ENCODE measurements at places on chromosomes 5 and 9.

GRCh38 chr9:37025071-37025822 is 8.8 kb downstream of the PAX5 start:
- no peak for DNase-seq

GRCh38 chr5:109374625-109375024 is 35.1 kb downstream of the PJA2 start:
- no peak for DNase-seq

DNA sequence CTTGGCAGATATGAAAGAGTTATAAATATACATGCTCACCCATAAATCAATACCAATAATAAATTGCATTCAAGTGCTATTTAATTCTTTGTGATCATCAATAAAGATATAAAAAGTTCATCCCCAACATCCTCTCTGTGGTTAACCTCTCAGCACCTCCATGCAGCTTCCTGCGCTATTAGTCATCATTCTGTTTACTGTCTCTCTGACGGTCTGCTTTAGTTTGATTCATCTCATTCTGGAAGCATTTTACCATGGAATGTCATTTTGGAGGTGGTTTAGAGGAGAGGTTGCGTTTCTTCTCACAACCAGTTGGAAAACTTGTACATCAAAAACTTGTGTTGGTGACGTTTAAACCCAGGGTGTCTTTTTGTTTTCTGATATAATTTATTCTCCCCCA is 486.6 kb downstream of the BRINP1 start:
- DNase-seq: no peak

DNA sequence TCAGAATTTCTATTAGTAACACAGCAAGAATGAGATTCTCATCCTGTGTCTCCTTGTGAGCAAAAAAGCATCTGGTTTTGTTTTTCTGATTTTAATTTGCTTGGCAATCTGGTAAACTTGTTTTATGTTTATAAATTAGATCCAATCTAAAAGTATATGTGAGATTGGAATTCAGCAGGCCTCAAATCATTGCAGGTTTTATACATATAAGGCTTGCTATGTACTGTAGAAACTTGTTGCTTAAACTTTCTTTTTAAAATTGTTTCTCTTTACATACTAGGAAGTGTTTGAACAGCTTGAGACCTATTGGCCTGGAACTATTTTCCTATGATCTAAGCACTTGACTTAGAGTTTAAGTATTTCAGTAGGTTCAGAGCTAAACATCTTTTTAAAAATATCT is 1037.8 kb downstream of the NR2F1-AS1 start:
- DNase-seq: no peak

DNA sequence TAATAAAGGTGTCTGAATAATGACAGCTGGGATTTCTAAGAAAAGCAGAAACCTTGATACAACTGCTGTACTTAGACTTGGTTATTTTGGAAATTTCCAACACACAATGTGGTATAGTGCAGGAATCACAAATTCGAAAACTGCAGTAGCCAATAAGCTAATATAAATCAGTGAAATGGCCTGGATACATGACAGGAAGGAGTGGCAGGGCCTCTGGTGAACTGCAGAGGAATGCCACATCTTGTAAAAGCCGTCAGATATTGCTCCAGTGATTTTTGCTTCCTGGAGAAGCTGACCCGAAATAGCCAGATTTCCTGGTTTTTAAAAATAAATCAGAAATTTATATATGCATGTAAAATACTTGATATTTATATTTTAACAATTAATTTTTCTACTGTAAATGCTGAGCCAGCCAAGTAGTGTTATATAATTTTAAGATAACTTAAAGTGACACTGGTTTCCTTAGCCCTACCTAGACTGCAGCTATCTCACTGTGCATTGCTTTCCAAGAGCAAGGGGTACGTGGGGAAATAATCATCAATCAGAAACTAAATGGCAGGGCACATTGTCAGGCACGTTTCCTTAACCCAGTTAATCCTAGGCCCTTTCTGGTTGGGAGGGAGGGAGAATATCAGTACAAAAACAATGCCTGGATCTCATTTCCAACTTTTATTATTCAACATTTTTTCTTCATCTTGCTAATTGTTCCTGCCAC is 182.4 kb downstream of the RASEF start:
- no peak for DNase-seq

DNA sequence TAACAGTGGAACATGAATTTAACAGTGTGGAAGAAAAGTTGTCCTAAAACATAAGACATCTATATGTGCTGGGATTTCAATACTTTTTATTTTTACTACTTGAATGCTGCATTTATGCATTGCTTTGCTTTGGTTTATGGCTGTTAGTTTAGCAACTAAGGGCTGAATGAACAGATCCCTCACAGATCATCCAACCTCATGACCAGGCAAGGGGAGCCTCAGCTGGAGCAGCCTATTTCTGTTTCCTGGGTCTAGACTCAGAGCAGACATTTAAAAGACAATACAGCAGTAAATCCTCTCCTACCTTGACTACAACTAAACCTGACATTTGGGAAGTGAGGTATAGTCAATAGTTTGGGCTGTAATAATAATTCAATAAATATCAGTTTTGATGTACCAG is 163.3 kb downstream of the AUH start:
- no peak for DNase-seq

GRCh38 chr5:74288448-74289108 is 351.9 kb downstream of the ENC1 start:
- no peak for DNase-seq

GRCh38 chr5:69454460-69455249 is 37.9 kb upstream of the OCLN start:
- DNase-seq: no peak

DNA sequence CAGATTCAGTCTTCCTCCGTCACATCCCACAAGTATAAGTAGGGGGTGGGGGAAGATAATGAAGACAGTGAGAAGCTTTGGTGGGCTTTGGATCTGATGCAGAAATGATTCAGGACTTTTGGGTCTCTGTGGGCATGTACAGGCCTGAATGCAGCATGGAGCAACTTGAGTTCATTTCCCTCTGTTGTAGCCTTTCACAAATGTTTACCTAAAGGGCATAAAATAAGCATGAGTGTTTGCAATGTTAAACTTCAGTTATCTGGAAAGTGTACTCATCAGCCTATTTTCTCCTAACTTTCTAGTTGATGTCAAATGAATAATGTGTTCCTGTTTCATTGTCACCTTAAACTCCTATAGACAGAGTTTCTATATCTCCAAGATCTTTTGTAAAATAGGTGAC is 39.3 kb downstream of the GARNL3 start:
- DNase-seq: no peak

GRCh38 chr5:145760660-145761059 is 74.5 kb downstream of the PRELID2 start:
- DNase-seq: no peak

DNA sequence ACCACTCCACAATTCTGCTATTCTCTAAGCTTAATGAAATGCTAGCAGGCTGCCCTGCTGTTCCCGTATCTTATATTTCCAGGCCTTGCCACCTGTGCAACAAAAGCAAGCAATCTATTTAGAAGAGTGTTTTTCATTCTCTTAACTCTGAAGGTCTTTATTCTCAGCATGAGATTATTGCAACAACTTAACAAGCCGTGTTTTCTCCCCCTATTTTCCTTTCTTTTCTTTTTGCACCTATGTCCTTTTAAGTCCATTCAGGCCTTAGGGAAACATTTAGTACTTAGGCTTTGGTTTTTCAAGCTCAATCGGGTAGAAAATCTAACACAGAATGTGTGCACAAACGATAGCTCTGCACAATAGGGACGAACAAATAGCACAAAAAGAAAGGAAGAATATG is 89.6 kb upstream of the DMRTA1 start:
- no peak for DNase-seq

DNA sequence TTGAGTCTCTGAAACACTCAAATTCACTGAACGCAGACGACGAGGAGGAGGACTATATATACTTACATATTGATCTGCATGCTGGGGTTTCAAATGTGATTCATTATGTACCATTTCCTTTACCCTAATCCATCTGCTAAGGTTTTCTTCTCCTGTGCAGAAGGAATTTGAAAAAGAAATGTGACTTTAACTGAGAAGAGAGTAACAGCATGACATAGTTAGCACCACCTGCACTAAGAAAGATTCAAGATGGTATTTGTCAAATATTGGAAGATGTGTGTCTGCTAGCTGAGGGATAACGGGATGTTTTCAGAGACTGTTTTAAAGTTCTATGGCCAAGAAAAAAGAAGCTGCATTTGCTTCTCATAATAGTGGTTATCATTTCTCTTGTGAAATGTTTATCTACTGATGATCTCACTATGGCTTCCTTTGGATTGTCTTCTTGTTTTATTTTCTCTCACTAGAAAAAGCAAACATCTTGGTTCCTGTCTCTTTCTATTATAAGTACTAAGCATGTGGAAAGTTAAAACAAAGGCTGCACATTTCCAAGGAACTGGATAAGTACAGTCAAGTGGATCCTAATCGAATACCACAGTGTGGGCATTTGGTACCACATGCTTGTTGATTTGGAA is 89.8 kb upstream of the TLE4 start:
- DNase-seq: no peak

DNA sequence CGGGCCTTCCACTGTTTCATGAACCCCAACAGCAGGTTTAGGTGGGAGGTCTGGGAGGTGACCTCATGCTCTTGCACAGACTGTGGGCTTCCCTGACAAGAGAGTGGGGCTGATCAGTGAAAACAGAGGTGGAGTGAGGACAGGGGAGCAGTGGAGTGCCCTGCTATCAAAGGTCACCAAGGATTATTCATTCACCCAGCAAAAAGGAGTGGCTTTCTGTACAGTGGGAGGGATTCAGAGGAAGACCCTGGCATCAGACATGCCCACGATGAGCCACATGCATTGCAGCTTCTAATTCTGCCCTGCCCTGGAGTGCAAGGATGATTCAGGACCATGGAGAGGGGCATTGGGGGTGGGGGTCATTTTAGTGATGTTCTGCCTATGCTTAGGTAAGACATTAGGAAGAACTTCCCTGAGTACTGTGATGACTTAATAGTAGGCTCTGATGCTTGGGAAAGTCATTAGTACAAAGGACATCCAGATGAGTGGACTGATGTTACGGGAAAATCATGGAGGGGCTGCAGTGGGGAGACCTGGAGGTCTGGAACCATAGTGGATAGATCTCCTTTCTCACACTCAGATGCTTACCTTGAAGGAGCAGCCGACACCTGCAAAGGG is 12.8 kb downstream of the TRAF1 start:
- no peak for DNase-seq

GRCh38 chr9:116327701-116328405 is 174.3 kb downstream of the PAPPA start:
- no peak for DNase-seq

DNA sequence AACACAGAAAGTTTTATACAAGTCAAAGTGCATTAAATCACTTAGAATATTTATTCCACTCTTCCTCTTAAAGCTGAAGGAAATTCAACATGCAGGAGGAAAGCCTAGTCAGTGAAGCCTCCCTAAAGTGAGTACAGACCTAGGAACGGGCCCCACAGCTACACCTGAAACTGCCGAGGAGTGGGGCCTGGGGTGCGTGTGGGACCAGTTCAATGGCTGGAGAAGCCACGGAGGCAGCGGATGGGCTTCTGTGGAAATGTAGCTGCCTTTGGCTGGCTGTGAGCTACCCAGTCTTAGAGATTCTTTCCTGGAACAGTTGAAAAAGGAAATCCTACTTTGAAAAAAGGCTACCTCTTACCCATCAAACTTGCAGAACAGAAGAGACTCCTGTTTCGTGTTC is 16.6 kb downstream of the ARPC5L start:
- DNase-seq: no peak

DNA sequence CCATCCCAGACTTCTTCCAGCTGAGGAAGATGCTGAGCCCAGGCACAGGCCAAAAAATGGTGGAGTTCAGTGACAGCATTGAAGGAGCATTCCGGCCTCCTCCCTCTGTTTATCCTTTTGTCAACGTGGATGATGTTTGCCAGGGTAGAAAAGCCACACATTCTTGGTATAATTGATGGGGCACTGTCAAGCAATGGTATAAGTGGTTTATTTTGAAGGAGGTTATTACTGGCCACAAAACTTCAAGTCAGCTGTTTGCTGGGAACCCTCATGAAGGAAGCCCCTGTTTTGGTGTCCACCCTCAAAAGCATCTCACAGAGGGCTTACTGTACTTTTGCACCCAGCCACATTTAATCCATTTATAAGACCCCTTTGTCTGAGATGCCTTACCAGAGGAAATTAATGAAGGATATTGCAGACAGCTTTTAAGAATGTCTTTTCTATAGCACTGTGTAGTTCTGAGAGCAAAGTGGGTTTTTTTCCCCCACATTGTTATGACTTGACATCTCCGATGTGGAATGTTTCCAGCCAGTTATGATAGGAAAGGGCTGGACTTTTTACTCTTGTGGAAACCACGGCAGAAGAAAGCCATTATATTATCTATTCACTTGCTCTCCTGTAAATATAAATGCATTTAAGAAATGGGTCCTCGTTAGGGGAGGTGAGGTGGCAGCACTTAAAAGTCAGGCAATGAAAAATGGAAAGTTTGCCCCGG is 95.5 kb upstream of the SPATA31D4 start:
- DNase-seq: no peak

GRCh38 chr9:92147030-92147851 is 32.0 kb upstream of the SPTLC1 start:
- peak; percentile 70 for DNase-seq

GRCh38 chr5:103375350-103375749 is 116.8 kb downstream of the MACIR start:
- DNase-seq: no peak

DNA sequence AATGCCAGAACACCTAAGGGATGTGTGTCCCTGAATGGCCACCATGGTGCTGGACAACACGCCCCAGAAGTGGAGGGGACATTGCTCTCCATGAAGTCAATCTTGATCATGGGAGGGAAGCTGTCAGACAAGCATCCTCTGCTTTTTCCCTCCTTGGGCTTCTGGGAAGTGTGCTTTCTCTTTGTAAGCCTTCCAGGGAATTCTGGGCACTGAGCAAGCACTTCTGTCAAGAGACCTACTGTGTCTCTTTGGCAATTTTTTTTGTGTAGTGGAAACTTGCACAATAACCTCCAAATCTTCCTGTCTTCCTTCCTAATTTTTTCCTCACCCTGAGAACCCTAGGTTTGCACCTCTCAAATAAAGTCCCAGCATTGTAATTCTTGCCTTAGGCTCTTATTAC is 132.0 kb downstream of the SEC61B start:
- DNase-seq: no peak

DNA sequence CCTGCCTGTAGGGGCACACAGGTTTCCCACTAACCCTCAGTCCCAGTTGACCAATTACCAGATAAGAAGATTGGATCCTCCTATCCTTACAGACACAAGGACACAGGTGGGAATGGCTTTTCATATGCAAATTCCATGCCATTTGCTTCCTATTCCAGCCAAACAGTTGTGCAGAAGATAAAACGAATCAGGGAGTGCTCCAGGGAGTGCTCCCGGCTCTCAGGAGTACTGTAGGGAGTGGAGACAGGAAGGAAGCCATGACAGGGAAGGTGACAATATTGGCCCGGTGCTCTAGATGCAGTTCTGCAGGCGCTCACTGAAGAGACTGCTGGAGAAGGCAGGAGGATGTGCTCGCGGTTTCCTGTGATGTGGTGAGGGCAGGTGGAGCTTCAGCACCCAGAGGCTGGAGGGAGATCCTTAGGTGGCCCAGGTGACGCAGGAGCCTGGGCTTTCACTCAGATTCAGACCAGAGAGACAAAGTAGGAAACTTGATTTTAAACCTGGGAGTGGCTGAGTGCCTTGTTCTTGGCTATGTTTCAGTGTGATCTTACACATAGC is 260.0 kb downstream of the AUH start:
- no peak for DNase-seq

- no peak for DNase-seq
These were observed 181.0 kb downstream of the BNC2 start for GRCh38 chr9:16689351-16689938.

- DNase-seq: no peak
These were observed 123.8 kb downstream of the HSD17B3 start for GRCh38 chr9:96178153-96178552.

GRCh38 chr9:6153425-6153824 is 62.2 kb upstream of the IL33 start:
- DNase-seq: no peak
